ENCODE measurements at places on chromosomes 7 and 10. TPM values are rescaled to one million over a fixed set of nuclear protein-coding genes. Genes with fewer than 3 reads are reported as not detected.

The COBL gene
- total RNA-seq: under 0.01 TPM

The TRPV5 gene
- total RNA-seq: not detected

The COL28A1 gene
- not detected for total RNA-seq

The GPNMB gene
- 440 TPM for total RNA-seq

The GHRHR gene
- not detected for total RNA-seq

The GSTO2 gene
- 3.8 TPM for total RNA-seq

The CRHR2 gene
- total RNA-seq: not detected

The TUBAL3 gene
- total RNA-seq: not detected

The VSTM4 gene
- 8.7 TPM for total RNA-seq

The DPYSL4 gene
- 1.3 TPM for total RNA-seq

The SYT15 gene
- 0.15 TPM for total RNA-seq

The PPP1R9A gene
- total RNA-seq: 1.7 TPM

The OPALIN gene
- not detected for total RNA-seq

The HMX2 gene
- total RNA-seq: not detected

The FOXI2 gene
- not detected for total RNA-seq
